ENCODE measurements at places on chromosomes 6 and 20. TPM values are rescaled to one million over a fixed set of nuclear protein-coding genes. Genes with fewer than 3 reads are reported as not detected.

DNA sequence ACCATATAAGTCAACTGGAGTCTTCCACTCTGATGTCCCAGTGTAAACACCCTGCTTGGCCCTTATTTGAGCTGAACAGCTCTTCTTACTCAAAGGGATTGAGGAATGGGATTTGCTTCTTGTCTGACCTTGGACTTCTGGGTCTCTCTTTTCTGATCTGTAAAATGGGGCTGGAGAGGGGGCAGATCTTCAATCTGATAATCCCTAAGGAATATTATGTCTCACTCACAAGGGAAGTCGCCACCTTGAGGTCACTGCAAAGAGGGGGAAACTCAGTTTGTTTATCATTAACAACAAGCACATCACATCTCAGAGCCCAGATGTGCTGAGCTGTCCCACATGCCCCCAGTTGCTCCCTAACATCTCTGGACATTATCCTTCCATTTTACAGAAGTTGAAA, 15.1 kb downstream of the KCNS1 start:
- DNase-seq: no peak

GRCh38 chr6:109695468-109695867, 4.4 kb downstream of the FIG4 start:
- no peak for DNase-seq

- DNase-seq: no peak
These were observed 218.8 kb downstream of the TAF4 start for GRCh38 chr20:61846741-61847419.

- DNase-seq: peak; percentile 69
These were observed 133.2 kb upstream of the HDGFL1 start for GRCh38 chr6:22436134-22436533.

DNA sequence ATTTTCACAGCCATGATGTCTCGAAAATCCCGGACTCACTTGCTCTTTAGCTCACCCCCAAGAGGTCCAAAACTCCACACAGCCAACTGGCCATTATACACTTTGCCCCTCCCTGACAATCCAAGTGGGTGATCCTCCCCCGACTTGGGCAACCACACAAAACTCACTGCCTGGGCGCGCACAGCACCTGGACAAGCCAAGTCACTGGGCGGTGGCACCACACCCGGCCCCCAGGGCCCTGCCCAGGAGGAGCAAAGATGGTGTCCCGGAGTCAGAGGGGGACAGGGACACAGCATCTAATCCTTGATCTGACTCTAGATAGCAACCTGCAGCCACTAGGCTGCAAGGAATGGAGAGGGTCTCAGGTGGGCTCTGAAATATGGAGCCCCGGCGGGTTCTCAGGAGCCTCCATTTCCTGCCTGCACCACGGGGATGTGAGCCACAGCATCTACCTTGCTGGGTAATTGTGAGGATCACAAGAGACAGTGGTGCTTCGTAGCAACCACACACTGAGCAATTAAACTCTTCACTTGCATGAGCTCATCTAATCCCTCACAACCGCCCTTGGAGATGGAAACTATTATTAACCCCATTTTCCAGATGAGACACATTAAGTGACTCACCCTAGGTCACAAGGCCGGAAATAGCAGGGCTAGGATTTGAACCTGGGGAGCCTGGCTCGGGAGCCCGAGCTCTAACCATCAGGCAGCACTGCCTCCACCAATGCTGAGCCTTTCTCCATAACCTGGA, 66.6 kb downstream of the BMP7 start:
- DNase-seq: no peak

CST1 gene
- total RNA-seq: not detected

BTNL2 gene
- not detected for total RNA-seq

WTAP gene
- total RNA-seq: 100 TPM

ENPP4 gene
- total RNA-seq: 0.07 TPM

PLN gene
- not detected for total RNA-seq

C20orf96 gene
- total RNA-seq: 1.7 TPM

HCRTR2 gene
- total RNA-seq: not detected

All from foreskin keratinocyte (primary cell).